ENCODE measurements at places on chromosomes 16 and 17.

- DNase-seq: no peak
These were observed 4.0 kb downstream of the PLCD3 start for GRCh38 chr17:45128331-45128730.

GRCh38 chr17:61179380-61179806 lies 220.2 kb upstream of the TBX2 start:
- DNase-seq: no peak

DNA sequence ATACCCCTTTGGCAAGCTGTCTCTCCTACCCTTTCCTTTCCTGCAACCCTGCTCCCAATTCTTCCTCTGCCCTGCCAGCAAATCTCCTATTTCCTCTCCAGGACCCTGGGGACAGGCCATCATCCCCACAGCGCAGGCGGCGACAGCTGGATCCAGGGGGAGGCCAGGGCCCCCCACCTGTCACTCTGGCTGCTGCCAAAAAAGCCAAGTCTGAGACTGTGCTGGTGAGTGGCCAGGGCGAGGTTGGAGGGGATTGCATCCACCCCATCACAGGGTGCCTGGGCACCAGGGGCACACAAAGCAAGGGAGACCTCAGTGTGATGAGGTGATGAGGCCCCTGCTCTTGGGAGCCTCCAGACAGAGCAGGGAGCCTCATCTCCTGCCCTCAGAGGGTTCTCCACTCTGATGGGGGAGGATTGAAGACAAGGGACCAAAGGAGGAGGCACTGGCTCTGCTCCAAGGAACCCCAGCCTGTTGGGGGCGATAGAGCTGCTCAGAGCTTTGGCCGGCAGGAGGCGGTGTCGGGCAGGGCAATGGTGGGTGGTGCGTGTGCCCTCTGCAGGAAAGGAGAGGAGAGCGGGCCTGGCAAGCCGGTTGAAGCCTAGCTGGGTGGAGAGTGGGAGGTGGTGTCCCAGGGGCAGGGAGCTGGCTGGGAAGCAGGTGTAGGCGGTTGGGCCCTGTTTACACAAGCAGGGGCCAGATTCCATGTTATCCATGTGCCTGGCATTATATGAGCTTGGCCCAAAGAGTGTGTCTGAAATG lies 15.6 kb upstream of the PDK2 start:
- DNase-seq: no peak

DNA sequence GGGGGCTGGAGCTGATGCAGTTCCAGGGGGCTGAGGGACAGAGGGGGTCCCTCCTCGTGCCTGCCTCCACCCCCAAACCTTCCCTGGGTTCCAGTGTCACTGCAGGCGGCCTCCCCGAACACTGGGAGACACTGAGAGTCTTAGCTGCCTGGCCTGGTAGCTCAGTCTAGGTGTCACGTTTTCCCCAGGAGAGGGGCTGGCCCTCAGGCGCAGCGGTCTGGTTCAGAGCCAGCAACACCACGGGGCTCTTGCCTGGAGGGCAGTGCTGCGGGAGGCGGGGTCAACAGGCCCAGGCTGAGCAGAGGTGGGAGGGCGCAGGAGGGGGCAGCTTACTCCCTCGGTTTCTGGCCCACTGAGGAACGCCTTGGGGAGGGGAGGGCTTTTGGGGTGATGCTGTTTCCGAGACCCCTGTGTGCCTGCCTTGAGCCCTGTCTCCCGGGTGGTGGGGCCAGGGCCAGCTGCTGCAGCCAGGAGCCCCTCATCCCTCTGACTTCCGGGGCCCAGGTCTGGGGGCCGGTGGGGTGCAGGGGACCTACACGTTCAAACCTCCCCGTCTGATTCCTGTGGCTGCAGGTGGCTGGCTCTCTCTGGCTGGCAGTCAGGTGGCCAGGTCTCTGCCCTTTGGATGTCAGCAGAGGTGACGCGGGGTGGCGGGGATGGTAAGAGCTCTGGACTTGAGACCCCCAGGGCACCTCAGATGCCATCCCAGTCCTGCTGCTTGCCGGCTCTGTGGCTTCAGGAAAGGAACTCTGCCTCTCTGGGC lies 89.3 kb upstream of the GSE1 start:
- no peak for DNase-seq
